NCI-H2171 (cell line): ENCODE measurements at places on chromosomes 3 and 15.

- peak; percentile 74 for DNase-seq
Observed at GRCh38 chr15:85168642-85169173, 187.1 kb downstream of the PDE8A start.

DNA sequence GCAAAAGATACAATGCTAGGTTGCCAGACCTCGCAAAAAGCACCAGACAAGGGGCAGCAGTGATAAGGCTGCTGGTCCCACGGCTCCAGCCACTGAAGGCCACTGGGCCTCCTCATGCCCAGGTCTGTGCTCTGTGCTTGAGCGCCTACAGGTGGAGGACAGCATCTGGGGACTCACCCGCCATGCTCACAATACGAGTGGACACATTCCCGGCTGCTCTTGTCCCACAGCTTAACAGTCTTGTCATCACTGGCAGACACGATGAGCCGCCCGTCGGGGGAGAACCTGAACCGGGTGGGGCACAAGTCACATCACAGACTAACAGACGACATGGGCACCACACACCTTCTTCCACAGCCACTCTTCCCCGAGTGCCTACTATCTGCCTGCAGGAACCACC, 7.4 kb downstream of the POC1A start:
- no peak for DNase-seq

DNA sequence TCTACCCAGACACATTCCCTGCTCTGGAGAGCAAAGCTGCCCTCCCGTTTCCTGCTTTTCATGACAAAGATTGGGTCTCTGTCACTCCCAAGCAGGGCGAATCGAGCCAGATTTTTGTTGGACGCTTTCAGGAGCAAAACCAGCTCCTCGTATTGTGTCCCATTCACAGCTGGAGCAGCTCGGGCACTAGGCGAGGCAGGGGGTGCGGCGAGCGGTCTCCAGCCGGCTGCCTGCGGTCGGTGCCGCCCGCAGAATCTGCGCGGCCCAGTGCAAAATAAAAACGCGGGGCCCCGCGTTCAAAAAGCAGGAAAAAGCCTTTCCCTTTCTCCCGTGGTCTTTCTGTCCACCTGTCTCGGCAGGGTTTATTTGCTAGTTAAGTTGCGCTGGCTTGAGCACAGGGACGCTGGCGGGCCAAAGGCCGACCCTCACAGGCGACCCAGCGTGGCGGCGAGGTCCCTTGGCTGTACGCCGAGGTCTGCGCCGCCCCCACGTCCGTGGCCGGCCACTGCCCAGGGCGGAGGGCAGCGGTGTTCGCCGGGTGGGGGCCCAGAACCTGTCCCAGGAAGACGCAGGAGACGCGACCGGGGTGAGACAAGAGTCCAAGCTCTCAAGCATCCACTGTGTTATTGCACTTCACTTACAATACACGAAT, 71.2 kb downstream of the CYP19A1 start:
- DNase-seq: no peak

DNA sequence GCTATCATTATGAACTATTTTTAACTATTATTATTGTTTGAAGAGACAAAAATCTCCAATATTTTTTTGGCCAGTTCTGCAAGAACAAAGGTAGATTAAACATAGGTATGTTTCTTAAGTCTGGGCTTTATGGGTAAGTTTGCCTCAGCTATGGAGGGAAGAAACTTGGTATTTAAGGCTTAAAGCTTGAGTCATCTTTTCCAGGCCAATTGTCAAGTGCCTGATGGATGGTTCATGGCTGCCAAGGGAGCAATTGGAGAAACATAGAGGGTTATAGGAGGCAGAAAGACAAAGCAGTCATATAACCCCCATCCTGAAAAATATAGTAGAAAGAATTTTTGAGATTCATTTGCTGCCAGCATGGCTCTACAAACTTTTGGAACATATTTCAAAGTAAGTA, 7.2 kb upstream of the STAC start:
- DNase-seq: no peak

GRCh38 chr15:53880357-53880756, 97.9 kb upstream of the UNC13C start:
- DNase-seq: no peak

DNA sequence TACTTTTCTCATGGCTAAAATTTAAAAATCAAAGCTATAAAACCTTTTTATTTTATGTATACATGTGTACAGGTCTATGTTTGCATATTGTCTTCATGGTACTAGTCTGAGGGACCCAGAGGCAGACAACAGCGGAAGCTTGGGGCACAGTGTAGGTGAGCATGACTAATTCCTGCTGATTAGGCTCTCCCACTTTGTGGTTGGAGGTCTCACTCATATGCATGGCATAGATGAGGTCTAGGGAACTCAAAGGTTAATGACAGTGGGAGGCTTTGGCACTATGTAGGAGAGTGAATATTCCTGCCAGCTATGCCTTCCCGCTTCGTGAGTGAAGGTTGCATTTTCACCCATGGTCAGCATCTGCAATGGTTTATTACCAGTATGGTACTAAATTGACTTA, 47.5 kb upstream of the AADACL2 start:
- DNase-seq: no peak

DNA sequence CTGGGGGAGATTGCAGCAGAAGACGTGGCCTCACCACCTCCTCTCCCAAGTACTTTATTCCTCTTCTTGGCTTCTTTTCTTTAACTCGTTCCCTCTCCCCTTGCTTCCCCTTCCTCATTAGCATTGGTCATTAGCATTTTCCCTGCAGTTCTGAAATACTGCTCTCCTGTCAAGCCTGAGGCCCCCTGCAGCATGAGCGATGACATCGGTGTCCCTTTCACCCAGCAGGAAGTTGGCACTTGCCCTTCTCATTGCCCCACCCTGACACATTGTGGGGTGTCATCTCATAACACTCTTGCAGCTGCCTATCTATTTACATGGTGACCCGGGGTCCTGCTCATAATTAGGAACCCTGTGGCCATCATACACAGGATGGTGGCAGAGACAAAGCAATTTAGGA, 167.1 kb downstream of the ARRDC4 start:
- DNase-seq: no peak

DNA sequence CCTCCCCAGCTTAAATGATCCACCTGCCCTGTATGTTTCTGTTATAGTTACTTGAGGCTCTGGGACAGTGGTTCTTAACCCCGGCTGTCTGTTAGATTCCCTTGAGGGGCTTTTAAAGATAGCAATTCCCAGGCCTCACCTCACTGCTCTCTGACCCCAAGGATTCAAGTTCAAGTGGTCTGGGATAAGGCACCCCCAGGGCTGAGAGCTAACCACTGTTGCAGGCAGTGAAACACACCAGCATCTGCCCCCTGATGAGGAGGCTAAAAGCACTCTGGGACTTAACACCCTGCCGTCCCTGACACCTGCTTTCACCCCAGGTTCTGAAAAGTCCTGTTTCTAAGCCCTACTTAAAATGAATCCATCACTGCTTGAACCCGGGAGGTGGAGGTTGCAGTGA, 103.7 kb downstream of the LRRK1 start:
- no peak for DNase-seq

DNA sequence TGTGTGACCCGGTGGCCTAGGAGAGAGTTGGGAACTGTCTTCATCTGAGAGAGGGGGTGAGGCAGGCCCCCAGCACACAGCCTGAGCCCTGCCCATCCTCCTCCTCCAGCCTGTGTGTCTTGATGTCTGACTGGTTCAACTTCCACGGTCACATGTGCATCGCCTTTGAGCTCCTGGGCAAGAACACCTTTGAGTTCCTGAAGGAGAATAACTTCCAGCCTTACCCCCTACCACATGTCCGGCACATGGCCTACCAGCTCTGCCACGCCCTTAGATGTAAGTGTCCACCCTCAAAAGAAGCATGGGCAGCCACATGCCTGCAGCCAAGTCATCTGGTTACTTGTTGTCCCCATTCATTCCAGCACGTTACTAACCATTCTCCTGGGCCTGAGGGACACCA, 10.1 kb downstream of the CLK3 start:
- no peak for DNase-seq

DNA sequence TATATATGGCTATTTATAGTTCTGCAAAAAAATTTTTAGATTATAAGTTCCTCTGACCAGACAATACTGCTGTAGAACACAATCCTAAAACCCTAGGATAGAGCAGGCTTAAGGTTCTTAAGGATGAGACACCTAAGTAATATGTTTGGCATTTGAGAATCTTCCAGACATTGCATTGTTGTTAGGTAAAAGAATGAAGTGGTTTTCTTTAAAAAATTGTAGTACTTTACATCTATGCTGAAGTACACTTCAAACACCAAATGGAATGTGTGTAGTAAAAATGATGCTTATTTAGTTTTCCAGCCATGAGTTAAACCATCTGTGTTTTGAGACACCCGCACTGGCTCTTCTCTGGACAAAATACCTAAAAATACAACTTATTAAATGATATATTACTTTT, 857.7 kb downstream of the OTOL1 start:
- no peak for DNase-seq

- DNase-seq: no peak
Observed at GRCh38 chr3:21398461-21398860, 352.5 kb downstream of the ZNF385D start.

GRCh38 chr3:186525369-186526255, 18.6 kb downstream of the CRYGS start:
- DNase-seq: no peak

- no peak for DNase-seq
Observed at GRCh38 chr3:59161048-59161447, 111.2 kb upstream of the CFAP20DC start.

- peak; percentile 43 for DNase-seq
Observed at GRCh38 chr3:27721717-27722564, at the start of gene EOMES. Gene EOMES, minus strand, starts transcription at chr3:27722323. Its CDS starts 29 bp downstream, at chr3:27722294.

DNA sequence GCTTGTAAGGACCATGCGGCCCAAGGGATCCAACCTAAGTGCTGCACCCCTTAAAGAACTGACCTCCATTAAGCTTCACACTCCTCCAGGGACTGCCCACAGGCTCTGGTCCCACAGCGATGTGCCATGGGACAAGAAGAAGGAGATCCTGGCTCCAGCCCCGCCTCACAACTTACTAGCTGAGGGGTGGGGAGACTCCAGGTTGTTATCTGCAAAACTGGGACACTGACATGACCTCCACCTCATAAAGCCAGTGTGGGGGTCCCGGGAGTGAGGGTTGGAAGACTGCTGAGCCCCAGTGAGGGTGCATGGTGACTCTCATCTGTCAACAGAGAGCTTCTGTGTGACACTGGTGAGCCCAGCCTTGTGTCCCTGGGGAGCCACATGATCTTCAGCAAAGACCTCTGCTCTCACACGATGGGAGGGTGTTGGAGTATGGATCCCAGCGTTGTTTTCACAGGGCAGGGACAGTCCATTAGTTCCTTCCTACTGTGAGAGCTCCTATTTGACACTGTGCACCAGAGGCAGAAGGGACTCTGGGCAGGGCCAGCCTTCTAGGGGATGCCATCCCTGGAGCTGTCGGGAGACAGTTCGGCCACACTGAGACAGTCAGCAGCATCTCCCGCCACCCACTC, 26.7 kb downstream of the EAF1 start:
- no peak for DNase-seq

DNA sequence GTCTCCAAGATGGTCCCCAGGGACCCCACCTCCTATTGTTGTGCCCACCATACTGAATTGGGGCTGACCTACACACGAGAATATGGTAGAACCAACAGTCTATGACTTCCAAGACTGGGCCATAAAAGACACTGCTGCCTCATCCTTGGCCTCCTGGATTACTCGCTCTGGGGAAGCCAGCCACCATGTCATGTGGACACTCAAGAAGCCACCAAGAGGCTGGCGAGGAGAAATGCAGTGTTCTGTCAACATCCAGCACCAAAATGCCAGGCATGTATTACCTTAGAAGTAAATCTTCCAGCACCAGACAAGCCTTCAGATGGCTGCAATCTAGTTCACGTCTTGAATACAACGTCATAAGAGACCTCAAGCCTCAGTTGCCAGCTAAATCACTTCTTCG, 17.1 kb upstream of the TPM1 start:
- DNase-seq: no peak

DNA sequence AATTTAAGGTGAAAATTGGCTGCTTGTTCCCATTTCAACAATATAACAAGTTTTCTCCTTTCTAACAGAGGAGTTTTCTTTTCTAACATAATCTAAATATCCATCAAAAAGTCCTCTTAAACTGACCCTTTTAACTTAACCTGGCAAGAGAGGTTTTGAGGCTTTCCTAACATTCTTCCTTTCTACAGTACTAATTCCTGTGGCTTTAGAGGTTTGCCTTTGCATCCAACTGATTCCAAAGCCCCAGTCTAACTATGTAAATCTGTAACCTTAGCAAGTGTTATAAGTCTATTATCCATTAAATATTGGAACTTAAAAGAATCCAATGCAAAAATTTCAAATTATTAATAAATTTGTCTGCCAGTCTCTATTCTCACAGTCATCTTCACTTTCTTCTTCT, 134.1 kb downstream of the ISL2 start:
- DNase-seq: no peak

DNA sequence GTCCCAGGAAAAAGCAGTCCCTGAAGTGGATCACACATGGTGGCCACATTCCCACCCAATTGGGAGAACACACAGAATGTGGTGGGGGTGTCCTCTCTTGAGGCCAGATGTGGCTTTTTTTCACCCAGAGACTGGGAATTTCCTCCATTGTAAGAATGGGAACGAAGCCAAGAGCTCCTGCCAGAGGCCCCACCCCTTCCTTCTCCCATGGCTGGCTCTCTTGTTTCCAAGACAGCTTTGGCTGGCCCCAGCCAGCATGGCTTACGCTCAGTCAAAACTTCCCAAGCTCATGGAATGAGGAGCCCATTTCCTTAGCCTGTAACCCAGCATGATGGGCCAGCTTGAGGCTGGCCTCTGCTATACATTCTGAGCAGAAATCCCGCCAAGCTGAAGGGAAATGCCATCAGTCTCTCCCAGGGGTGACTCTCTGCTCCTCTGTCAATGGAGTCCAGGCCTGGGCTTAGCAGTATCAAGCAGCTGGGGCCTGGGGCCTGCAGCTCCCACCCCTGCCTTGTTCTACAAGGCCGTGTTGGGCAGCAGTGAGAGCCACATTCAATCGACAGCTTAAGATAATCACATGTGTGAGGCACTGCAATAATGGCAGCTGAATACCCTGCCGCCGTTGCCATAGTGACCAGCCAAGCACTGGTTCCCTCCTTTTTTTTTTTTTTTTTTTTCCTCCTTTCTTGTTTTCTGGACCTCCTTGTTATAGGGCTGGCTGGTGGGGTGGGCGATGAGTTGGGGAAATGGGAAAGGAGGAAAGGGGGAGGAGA, 142.4 kb downstream of the EPHB1 start:
- DNase-seq: peak; percentile 36

DNA sequence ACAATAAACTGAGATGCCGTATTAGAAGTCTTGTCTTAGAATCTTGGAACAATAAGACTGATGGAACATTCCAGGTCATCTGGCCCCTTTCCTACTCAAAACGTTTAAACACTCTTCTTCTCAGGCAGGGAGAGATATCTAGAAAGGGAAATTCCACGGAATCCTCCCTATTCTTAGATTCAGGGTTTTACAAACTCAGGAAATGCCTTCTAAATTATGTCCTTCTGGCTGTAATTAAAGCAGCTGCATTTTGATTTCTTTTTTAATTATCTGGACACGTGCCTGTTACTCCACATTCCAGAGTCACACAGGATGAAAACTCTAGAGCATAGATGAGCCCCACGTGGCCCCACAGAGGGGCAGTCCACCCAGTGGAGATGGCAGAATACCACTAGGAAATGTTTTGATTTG, 41.5 kb upstream of the MTMR10 start:
- DNase-seq: no peak
